Activated CD4-positive, alpha-beta T cell treated with anti-CD3 and anti-CD28 coated beads for 48 hours (primary cell): ENCODE measurements at places on chromosomes 4 and X.
A peak's percentile ranks its signal among the peaks of the same experiment; 100 is the strongest.

DNA sequence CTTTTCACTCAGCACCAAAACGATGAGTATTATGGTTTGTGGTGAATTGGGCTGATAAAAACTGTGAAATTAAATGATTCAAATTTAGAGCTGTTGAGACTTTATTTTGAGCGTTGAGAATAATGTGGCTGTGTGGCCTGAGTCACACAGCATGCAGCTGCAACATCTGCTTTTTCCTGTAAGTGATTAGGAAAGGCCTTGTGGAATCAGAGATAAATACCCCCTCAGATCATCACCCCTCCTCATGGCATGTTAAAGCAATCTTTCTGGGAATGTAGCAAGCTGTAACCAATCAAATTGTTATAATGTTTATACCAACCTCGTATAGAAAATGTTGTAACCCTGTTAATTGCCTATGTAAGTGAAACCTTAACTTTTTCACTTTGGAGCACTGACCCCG is 90.0 kb upstream of the GRPR start:
- no peak for DNase-seq

DNA sequence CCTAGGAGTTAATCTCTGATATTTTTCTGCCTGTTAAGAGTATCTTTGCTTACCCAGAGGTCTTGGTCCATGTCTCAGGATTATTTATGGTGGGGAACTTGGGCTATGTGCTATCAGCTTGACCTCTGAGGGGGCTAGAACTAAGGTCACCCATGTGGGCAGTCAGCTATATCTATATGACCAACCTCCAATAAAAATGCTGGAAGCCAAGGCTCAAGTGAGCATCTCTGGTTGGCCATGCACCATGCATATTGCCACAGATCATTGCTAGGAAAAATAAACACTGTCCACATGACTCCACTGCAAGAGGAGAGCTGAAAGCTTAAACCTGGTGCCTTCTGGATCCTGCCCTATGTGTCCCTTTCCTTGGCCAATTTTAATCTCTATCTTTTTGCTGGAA is 196.5 kb upstream of the SLC7A11 start:
- DNase-seq: no peak

- no peak for DNase-seq
Measured at GRCh38 chrX:131577999-131578734, 34.3 kb downstream of the OR13H1 start.

- DNase-seq: no peak
Measured at GRCh38 chr4:168164045-168164444, 71.7 kb downstream of the ANXA10 start.

DNA sequence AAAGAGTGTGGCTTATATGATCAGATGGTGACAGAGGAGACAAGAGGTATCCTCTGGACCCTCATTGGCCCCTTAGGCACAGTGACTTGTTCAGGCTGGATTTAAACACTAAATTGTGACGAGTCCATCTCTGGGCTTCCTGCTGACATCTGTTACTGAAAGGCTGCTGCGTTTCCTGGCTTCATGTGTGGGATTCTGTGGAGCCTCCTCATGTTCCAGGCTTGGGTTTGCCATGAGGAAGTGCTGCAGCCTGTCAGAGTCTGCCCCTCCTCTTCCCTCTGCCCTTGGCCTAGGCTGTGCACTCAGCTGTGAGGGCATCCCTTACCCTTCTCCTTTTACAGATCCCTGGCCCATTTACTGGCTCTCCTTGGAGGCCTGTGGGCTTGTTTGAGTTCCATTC is 159.1 kb upstream of the TTC29 start:
- DNase-seq: no peak

DNA sequence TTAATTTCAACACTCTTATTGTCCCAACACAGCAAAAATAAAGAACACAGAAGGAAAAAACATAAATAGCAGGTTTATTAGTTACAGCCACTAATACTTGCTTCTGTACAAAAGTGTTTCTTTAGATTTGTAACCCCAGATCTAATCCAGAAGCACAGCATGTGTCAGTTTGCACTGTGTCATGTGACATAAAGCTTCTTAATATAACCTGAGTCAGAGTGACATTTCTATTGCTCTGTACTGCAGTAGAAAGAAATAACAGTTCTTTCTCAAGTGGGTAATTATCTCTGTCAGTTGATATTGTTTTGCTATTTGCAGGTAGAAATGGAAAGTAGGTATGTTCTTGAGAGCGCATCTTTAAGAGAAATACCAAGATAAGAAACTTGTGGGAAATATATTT is 422.5 kb downstream of the ZIC3 start:
- no peak for DNase-seq

GRCh38 chr4:75939890-75940691 is 722 bp downstream of the NAAA start:
- DNase-seq: peak; percentile 81

- DNase-seq: no peak
Measured at GRCh38 chr4:41375561-41375960, 118.8 kb downstream of the UCHL1 start.

- no peak for DNase-seq
Measured at GRCh38 chr4:9949573-9949972, 71.7 kb downstream of the SLC2A9 start.

GRCh38 chr4:83208371-83209365 is 75.9 kb downstream of the COQ2 start:
- DNase-seq: no peak

DNA sequence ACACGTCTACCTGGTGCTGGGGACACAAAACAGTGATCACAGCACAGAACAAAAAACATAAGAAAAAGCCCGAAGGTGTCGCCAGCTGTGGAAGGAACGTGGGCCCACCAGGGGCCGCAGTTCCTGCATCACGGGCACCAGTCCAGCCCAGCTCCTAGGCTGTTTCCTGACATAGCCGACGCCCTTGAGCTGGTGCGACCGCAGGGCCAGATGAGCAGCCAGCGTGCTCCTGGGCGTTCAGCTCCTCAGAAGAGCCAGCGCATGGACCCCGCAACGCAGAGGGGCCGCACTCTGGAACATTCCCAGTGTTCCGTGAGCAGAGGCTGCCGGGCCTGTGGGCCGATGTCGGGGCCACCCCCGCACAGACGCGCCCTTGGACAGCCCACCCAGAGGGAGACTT is 44.1 kb downstream of the GAK start:
- no peak for DNase-seq

GRCh38 chrX:48815266-48815665 is 11.0 kb upstream of the ERAS start:
- no peak for DNase-seq

DNA sequence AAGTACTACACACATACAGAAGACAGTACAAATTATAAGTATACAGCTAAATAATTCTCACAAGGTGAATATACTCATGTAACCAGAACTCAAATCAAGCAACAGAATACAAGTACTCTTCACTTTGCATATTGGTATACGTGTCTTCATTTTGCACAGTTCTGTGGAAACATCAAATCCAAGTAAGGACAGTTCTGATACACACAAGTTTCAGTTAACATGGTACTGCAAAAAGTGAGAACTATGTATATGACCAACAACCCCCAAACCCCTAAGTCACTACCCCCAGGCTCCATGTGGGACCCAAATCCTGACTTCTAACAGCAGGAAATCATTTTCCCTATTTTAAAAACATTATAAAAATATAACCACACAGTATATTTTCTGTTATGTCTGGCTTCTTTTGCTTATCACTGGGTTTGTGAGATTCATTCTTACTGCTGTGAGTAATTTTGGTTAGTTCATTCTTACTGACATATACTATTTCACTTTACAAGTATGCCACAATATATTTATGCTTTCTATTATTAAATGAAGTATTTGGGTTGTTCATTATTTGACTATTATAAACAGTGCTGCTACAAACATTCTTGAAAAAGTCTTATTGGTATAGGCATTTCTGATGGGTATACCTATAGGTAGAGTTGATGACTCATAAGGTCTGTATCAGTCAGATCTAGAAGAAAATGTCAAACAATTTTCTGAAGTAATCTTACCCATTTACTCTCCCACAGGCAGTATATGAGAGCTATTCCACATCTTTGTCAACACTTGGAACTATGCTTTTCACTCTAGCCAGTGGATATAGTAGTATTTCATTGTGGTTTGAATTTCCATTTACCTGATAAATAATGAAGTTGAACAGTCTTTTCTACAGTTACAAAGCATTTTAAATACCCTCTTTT is 47.0 kb downstream of the SCLT1 start:
- DNase-seq: no peak

DNA sequence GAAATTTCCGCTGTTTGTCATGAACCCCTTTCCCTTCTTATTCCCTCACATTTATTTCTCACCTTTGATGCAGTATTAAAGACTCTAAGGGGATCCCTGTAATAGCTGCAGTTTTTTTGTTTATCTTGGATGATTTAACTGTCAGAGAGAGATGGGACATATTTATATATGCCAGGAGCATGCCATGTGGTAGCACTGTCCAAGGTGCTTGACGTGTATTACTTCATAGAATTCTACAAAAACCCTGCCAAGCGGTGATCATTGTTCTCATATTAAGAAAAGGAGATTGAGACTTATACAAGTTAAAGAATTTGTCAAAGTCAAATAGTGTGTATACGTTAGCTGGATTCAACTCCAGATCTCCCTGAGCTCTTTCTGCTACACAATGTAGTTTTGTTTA is 78.2 kb downstream of the SPRY1 start:
- no peak for DNase-seq

GRCh38 chr4:145230726-145231125 is 50.3 kb upstream of the OTUD4 start:
- DNase-seq: no peak

GRCh38 chr4:5661237-5661636 is 47.1 kb downstream of the EVC2 start:
- no peak for DNase-seq

DNA sequence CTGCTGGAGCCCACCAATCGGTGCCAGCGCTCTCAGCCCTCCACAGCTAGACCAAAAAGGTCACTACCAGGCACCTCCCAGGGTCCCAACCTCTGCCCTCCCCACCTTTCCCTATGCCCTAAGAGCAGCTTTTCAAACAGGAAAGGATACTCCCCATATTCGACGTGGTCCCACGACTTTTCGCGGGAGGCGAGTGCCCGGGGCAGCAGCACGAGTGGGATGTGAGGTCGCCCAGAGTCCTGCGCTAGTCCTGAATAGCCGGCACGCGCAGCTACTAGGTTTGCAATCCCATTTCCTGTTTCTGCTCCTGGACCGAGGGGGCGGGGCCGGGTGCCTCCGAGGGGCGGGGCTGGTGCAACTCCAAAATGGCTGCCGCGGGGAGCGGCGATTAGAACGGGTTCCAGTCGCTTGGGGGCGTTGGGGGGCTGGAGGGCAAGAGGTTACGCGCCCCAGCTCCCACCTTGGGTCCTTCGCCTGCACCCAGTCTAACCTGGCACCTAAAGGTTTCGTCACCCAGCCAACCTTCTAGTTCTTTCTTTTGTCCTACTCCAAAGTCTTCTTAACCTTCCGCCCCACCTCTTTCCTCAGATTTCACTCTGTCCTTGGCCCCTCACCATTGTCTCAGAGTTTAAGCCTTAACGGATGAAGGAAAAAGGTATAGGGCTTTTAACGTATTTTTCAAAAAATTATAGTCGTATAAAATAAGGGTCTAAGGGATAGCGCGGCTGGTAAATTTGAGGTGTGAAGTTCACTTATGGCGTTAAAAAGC is 85.0 kb upstream of the TENT5D start:
- peak; percentile 21 for DNase-seq

DNA sequence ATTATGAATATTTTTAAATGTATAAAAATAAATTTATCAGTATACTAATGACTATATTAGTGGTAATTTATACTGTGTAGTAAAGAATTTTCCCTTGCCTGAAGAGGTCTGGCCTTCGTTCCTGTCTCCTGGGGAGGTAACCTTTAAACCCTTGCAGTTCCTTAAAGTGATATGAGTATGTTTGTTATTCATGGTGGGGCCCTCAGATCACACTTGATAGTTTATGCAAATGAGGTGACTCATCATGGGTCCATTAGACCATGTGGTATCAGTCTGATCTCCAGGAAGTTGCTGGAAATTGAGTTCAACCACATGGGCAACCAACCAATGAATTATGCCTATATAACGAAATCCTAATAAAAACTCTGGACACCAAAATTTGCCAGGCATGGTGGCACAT is 904.1 kb downstream of the RPA4 start:
- no peak for DNase-seq

- no peak for DNase-seq
Measured at GRCh38 chrX:66013194-66013816, 26.6 kb downstream of the VSIG4 start.

DNA sequence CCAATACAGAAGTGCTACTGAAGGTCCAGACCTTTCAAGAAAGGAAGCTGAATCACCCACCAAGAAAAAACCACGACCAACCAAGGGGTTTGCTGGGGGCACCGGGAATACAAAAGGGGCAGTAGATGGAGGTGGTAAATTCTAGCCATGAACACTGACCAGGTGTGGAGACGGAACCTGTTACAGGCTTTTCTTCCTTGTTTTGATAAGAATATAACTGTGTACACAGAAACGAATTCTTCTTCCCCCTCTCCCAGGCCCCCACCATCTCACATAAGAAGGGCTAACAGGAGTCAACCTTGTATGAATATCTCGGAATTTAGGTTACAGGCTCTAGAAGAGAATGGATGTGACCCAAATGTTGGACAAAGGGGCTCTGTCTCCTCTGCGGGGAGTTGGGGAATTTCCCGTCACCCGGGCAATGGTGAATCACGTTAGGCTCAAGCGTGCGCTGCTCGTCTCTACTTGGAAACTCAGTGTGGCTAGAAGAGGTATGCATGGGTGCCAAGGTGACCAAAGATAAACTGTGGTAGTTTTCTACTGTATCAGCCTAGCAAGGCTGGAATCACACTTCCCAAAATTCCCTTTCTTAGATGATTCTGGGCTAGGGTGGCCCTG is 87.0 kb downstream of the AFAP1 start:
- peak; percentile 63 for DNase-seq

DNA sequence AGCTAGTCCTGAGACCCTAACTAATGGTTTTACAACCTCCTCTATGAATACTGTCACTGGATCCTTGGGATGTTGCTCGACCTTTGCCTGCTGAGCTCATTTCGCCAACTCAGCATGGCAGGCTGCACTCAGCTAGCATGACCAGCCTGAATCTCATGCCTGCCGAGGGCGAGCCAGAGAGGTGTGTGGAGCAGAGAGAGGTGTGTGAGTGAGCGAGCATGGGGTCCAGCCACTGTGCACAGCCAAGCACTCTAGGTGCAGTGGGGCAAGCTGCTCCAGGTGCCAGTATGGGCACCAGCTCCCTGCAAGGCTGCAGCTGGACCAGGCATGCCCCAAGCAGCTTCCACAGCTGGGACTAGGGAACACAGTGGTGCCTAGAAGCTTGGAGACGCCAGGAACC is 410.9 kb downstream of the PCDH10 start:
- DNase-seq: no peak

- DNase-seq: no peak
Measured at GRCh38 chrX:133813971-133814370, 171.4 kb downstream of the GPC3 start.

DNA sequence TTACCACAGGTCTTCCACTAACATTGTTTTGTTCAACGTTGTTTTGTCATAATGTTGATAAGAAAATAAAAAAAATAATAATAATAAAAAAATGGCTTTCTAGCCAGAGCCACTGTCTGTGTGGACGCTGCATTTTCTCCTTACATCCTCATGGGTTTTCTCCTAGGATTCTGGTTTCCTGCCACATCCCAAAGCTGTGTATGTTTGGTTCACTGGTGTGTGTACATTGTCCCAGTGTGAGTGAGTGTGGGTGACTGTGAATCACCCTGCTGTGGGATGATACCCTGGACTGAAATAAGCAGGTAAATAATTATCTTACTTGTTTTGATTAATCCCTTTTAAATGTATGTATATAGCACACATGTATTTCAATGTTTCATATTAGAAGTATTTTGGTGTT is 2154.4 kb upstream of the AGA start:
- no peak for DNase-seq
